ENCODE measurements at places on chromosomes 7 and 10.

DNA sequence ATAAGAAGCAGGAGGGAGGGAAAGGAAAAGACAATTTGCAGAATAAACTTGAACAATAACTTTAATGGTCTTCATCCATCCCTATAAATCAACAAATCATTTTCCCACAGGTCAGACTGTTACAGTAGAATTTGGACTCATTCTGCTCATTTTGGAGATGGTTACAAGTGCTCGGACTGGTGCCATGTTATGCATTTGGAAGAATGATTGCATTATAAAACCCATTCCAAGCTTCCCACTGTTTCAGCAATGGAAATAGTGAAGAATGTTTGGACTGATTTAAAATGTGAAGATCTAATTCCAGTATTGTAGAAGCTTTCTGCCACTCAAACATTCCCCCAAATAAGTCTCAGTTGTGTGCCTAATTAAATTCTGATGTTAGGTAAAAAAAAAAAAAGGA lies 99.7 kb upstream of the ZEB1 start:
- no peak for DNase-seq

- no peak for DNase-seq
Observed at GRCh38 chr7:21829731-21830130, 116.0 kb downstream of the CDCA7L start.

DNA sequence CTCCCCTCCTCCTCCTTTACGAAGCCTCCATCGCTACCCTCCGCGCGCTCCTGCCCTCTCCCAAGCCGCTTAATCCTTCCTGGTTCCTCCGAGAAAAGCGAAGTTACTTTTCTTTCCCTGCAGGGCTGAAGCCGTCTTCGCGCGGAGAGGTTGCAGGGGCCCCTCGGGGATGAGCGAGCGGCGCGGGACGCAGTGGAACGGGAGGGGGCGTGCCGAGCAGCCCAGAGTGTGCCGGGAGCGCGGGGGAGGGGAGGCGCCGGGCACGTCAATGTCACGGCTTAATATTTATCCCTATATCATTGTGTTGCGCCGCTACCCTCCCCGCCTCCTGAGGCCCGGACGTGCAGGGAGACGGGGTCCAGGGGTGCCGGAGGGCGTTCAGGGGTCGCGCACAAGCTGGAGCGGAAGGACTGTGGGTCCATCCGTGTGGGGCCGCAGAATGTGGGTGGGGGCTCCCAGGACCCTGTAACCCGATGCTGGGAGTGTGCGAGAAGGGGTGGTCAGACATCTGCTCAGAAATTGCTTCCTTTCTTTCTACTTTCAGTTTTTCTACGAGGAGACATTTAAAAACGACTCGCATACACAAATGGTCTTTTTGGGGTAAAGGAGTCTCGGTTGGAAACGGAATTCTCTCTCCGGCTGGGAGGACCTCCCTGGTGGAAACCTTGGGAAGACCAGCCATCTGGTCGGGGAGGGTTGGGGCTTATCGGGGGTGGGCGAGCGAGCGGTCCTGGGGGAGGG lies 2.4 kb downstream of the CDK6 start:
- DNase-seq: peak; percentile 91

- DNase-seq: peak; percentile 49
Observed at GRCh38 chr10:21519397-21519933, 6.0 kb downstream of the SKIDA1 start.

GRCh38 chr10:5524641-5525560 lies at the start of gene CALML3:
Gene CALML3, plus strand, starts transcription at chr10:5524961. Its CDS starts 125 bp downstream, at chr10:5525086.
- no peak for DNase-seq

GRCh38 chr7:45363669-45364068 lies 206.1 kb downstream of the RAMP3 start:
- DNase-seq: no peak

DNA sequence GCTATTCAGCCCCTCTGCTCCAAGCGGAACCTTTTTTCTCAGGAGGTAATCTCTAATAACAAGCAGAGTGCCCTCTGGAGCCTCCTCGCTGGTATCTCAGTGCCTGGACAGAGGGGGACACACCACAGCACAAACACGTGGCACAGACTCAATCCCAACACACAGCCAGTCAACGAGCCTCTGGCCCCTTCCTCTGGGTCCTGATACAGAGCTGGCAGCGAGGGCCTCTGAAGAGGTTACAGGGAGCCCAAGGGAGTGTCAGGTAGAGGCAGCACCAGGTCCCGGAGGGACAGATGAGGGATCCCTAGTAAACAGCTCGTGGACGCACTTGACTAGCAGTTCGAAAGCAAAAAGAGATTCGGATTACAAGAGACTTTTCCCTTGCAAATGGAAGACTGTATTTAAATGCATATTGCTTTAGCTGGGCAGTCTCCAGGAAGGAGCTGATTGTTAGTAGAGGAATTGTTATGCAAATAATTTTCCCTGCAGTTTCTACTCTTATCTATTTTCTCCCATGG lies 14.1 kb downstream of the CXCL12 start:
- DNase-seq: no peak

DNA sequence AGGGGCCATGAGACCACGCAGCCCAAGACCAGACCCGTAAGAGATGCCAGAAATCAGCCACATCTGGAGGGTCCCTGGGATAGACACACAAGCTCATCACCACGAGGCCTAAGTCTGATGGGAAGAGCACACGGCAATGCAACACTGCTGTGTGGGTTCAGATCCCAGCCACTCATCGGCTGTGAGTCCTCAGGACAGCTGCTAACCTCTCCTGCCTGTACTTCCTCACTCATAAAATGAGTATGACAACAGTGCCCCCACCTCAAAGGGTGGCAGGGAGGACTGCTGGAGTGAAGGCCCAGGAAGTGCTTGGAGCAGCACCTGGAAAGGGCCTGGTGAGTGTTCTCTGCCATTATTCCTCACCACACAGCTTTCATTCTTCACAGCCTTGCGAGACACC lies 60.9 kb downstream of the MAD1L1 start:
- DNase-seq: no peak

GRCh38 chr7:94635687-94636086 lies 20.2 kb downstream of the SGCE start:
- no peak for DNase-seq

- DNase-seq: no peak
Observed at GRCh38 chr10:132875435-132875834, 66.9 kb downstream of the CFAP46 start.

DNA sequence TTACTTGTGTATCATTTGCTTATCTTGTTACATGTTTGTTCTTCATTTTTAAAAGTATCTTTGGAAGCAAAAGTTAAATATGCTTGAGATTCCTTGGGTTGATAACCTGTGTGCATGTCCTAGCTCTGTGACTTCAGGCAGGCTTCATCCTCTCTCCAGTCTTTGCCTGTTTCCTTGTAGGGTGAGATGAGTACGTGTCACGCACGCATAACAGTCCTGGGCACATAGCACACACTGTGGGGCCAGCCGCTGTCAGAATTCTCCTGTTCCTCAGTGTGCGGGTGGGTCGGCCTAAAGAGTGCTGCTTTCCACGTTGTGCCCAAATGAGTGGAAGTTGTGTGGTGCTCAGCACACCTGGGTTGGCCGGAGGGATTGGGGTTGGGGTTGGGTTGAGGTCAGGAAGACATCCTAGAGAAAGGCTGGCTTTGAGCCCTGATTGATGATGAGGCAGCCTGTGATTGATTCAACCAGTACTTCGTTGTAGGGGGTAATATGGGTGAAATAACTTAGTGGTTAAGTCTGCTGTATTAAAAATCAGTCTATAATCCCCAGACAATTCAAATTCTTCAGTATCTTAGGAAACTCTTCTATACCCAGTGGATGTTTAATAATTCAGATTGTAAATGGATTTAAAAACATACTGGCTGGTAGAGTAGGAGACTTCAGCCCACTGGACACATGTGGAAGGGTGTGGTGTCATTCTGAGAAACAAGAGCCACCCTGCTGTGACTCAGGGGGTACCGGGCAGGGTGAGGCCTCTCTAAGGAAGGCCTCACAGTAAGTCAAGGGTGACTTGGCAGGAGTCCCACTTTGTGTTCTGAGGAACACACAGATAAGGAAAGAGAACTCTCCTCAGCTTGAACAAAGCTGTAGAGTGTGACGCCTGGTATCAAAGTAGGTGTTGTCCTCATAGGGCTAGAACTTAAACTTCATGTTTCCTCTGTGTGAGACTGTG lies 54.8 kb downstream of the DAGLB start:
- no peak for DNase-seq

DNA sequence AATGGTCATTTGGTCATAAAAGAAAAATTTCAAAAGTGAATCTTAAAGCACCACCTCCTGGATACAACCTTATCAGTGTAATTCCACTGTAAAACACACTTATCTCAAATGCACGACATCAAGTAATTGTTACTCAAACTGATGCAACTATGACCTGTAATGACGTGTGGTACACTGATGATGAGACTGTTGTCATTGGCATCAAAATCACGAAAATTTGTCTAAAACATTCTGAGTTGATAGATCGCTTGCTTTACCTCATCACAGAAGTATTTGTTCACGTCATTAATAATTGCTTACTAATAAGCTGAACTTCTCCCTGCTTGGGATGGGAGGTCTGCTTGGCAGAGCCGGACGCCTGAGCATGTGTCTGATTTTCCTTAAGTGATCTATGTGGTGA lies 221.8 kb upstream of the KLF6 start:
- DNase-seq: no peak

GRCh38 chr10:17673471-17674061 lies 29.6 kb downstream of the STAM start:
- DNase-seq: peak; percentile 6

GRCh38 chr10:35276889-35277288 lies 59.4 kb upstream of the CCNY start:
- no peak for DNase-seq

DNA sequence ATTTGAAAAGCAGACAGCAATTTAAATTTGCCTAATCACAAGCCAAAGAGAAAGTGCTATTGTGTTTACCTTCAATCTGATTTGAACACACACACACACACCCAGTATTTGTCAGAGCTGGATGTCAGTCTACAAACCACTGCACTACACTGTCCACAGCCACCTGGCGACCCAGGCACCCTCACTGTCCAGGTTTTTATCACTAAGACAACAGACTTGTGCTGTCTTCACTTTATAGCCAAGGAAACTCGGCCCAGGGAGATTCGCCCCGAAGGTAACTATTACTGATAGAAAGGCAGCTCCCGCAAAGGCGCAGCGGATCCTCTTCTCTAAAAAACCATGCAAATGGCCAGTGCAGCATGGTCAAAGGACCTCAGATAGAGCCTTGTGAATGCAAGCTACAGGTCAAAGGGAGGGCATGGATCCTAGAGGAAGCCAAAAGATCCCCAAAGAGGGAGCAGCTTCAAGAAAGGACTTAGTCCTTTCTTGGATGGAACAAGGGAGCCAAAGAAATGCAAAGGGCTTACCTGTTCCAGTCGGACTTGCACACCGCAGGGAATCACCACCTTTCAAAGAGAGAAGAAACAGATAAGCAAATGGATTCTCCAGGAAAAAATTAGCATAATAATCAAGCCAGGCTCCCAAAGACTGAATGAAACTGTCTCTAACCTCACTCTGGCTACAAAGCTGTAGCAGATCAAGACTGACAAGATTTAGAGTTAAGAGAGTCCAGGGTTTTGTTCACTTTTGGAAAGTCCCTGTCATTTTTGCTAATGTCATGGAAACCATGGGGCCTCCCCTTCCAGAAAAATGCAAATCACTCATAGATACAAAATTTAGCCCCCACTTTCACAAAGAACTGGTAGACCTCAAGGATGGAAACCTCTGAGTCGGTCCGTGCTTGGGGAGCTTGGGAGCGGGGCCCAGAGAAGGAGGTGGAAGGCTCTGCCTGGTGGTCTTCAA lies 101.1 kb downstream of the TNS3 start:
- DNase-seq: no peak

DNA sequence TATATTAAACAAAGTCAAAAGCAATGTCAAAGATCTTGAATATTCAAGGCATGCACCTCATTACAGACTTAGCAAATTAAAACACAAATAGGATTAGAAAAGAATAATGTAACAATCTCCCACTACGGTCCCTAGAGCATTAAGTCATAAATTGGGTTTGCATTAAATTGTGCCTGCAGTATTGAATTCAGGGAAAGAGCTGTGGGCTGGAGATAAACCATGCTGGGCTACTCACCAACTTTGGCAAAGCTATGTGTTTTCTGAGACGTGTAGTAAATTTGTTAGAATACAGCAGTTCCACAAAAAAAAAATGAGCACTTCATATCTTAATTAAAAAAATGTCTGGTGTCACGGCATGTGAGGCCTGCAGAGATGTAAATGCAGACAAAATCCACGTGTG lies 241.6 kb downstream of the SNX10 start:
- DNase-seq: no peak

GRCh38 chr10:88971221-88972061 lies 18.9 kb upstream of the ACTA2 start:
- DNase-seq: no peak

DNA sequence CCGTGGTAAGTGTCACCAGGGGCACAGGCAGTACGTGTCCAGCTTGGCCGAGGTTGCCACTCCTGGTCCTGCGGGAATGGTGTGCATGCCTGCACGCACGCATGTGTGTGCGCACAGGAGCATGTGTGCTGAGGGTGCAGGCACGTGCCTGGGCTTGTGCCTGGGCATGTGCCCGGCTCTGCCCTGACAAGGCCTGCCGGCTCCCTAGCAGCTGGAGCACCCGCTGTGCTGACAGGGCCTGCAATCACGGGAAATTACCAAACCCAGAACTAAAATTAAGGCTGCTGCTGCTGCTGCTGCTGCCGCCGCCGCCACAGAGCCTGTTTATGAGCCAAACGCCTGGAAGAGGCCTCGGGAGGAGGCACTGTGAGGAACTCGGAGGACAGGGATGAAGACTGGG lies 28.7 kb downstream of the GHRHR start:
- no peak for DNase-seq

GRCh38 chr7:144842377-144842851 lies 6.6 kb upstream of the TPK1 start:
- no peak for DNase-seq

DNA sequence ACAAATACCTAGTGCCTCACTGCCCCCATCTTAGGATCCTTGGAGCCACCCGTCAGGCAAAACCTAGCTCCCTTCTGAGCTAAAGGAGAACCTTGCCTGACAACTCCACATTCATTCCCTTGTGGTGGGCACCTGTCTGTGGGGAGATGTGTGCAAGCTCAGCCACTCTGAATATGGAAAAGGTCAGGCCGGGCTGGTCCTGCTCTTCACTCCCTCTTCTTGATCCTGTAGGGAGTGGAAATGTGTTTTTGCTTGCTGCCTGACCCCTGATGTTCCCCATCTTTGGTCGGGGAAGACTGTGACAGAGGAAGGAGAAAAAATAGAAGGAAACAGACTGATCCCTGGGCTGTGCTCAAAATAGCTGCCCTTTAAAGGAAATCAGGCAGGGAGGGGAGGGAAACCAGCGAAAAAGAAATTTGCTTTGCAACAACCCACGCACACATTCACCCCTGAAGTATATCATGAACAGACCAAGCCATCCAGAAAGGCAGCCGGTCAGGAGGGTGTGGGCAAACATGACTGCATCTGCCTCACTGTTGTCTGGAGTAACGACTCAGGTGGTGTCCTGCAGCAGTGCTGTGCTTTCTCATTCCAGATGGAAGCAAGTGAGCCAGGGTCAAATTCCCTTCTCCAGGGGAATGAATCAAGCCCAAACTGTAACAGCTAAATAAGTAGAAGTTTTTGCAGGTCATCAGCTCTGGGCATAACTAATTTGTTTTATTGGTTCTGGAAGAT lies 74.0 kb downstream of the SCRN1 start:
- no peak for DNase-seq
